G401 (cell line): ENCODE measurements at places on chromosomes 3 and 15. TPM values are rescaled to one million over a fixed set of nuclear protein-coding genes. Genes with fewer than 3 reads are reported as not detected.
A peak's percentile ranks its signal among the peaks of the same experiment; 100 is the strongest.

Gene SEC11A
- total RNA-seq: 350 and 354 TPM in 2 replicates

DNA sequence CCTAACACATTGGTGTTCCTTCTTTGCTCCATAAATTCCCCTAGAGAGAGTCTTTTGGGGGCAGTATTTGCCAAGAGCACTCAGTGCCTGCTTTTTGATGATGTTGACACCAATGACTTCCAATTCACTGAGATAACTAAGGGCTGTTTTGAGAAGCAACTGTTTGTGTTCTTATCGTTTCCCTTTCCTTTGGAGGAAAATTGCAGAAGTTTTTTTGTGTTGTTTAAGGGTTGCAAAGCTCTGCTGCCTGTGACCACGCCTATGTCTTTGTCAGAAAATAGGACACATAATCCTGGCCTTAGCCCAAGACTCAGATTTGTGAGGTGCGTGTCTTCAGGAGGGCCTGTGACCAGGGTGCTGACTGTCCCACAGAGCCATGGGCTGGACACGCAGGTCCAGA lies 99.6 kb downstream of the FAM43A start:
- DNase-seq: no peak

DNA sequence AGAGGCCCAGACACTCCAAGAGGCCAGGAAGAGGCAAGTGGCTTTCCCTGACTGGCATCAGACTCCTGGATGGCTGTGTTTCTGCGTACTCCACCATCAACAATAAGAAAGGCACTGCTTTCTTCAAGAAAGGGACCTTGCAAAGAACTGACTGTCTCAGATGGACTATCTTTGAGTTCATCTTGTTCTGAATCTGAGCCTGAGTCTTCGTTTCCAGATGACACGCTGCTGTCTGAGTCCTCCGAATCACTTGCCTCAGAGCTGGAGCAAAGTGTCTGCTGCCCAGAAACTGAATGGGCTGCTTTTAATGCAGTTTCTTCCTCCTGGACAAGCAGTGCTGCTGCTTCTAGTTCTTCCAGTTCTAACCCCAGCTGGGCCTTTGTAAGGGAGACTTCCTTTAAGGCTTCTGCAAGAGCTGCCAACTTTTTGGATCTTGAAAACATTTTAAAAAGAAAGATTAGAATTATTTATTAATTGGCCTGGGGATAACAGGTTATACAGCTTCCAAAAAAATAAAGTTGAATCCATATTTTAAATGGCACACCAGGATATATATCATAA lies 97.8 kb downstream of the SHQ1 start:
- no peak for DNase-seq

Gene PLSCR2
- total RNA-seq: not detected in 2 replicates

Gene EPB42
- not detected in 2 replicates for total RNA-seq

GRCh38 chr15:67137319-67137718 lies 71.9 kb downstream of the SMAD3 start:
- no peak for DNase-seq

GRCh38 chr15:29034593-29035335 lies 149.0 kb downstream of the APBA2 start:
- no peak for DNase-seq

Gene C3orf33
- total RNA-seq: 1.6 and 1.8 TPM in 2 replicates

DNA sequence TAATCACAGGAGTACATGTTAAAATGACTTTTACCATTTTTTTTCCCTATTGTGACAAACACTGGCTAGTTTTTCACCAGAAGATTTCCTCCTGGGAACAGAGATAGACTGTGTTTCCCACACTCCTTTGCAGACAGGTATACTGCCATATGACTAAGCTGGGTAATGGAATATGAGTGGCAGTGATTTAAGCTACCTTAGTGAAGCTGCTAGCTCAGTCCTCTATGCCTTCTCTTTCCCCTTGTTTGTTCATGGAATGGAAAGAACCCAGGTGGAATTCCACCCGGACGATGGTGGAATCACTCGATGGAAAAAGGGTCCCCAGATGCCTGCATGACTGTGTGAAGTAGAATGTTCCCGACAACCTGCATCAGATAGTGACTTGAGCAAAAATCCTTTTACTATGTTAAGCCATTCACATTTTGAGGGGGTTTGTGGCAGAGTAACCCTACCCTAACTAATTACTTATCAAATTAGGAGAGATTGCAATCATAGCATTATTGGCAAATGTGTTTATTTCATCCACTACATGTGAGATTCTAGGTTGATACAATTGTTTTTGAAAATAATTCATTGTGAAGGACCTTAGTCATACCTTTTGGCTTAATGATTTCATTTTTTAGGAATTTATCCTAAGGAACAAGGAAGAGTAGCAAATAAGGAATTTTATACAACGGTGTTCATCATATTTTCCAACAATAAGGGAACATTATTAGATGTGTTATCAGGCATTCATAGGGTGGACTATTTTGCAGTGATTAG lies 16.5 kb downstream of the THSD4 start:
- DNase-seq: no peak

DNA sequence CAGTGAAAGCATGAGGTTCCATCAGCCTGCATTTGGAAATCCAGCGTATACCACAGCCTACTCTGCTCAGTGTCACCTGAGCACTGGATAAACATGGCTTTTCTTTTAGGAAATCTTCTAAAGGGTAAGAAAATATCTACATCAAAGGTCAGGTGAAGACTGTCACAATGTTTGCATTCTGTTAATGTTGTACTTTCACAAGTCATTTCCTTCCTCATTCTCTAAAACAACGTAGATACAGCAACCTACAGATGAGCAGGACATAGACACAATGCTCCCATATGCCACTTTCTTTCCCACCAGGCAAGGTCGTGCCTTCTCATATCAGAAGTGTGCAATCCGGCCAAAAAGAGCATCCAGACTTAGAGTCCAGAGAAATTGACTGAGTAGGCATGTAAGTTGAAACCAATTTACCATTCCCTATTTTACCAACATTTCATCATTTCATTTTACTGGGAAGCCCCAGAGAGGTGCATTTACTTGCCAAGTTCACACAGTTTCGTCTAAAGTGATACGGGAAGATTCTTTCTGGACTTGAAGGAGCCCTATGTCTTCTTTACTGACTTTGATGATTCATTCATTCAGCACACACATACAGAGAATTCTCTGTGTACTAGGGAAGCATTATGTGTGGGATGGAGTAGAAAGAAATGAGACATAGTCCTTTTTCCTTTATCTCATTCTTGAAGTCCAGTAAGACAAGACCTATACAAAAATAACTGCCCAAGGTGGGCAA lies 30.6 kb upstream of the LPP start:
- no peak for DNase-seq

Gene MYLK
- not detected in 2 replicates for total RNA-seq

- no peak for DNase-seq
These were observed 13.2 kb upstream of the STAB1 start for GRCh38 chr3:52481819-52482521.

DNA sequence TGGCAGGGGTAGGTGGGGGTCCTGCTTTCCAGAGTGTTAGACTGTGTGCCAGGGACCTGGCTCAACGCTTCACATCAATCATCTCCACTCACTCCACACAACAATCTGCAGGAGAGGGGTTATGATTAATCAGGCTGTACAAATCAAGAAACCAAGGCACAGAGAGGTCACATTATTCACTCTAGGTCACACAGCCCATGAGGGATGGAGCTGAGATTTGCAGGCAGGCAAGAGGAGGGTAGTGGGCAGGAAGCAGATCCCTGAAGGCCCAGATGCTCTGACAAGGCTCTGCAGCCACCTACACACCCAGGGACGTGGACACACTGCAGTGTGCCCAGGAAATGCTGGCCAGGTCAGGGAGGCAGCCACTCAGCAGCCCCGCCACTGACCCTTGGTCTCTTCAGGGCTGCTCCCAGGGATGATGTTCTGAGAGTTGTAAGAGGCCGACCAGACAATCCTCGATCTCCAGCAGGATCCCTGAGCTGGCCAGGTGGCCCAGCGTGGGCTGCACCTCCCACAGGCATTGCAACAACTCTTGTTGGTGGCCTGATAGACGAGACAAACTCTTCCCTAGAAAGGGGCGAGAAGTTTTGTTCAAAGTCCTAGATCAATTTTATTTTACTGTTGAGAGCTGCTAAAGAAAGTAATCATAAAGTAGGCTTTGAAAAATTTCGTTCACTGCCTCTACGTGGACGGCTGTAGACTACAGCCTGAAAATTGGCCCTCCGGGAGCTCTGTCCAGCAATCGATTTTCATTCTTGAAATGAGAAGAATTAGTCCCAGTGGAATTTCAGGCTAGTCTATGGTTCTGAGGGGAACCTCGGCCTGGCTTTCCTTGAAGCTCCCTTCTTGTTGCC lies 4.2 kb upstream of the SLC6A6 start:
- no peak for DNase-seq

DNA sequence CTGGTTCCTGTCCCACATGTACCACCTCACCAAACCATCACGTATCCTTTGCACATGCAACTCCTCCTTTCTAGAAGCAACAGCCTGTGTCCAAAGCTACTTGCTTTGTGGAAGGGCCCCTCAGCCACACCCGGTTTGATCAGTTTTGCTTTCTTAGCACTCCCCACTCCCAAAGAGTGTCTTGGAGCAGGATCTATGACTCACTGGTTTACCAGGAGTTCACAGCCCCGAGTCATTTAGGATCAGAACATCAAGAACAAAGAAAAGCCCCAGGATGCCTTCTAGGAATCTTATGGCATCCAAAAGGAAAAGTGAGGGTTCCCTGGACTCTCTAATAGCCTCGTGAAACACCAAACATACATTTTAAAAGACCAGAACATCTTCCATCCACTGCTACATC lies 50.7 kb upstream of the IGF1R start:
- no peak for DNase-seq

DNA sequence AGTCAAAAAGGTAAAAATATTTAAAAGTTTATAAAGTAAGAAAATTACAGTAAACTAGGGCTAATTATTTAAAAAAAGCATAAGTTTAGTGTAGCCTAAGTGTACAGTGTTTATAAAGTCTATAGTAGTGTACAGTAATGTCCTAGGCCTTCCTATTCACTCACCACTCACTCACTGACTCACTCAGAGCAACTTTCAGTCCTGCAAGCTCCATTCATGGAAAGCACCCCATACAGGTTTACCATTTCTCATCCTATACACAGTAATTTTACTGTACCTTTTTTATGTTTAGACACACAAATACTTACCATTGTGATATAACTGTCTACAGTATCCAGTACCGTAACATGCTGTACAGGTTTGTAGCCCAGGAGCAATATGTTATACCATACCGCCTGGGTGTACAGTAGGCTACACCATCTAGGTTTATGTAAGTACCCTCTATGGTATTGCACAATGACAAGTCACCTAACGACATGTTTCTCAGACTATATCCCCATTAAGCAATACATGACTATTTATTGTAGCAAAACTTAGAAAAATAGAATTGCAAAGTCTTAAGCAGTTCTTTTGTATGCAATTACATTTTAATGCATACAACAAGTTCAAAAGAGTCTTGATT lies 19.5 kb downstream of the AVEN start:
- DNase-seq: no peak

Gene GOLGA6A
- not detected in 2 replicates for total RNA-seq

DNA sequence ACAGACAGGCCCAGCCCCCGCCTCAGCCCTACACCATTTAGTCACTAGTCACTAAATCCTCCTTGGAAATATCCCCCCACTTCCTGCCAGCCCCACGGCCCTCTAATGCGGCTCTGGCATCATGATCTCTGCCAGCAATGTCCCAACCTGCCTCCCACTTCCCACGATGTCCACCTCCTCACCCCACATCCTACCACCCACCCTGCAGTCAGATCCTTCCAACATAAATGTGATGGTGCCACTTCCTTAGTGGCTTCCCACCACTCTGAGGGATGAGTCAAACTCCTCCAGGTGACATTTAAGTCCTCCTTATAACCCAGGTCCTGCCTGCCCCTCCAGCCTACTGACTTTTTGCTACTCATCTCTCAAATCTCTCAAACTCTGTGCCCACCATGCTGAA lies 167.5 kb downstream of the SHQ1 start:
- no peak for DNase-seq

DNA sequence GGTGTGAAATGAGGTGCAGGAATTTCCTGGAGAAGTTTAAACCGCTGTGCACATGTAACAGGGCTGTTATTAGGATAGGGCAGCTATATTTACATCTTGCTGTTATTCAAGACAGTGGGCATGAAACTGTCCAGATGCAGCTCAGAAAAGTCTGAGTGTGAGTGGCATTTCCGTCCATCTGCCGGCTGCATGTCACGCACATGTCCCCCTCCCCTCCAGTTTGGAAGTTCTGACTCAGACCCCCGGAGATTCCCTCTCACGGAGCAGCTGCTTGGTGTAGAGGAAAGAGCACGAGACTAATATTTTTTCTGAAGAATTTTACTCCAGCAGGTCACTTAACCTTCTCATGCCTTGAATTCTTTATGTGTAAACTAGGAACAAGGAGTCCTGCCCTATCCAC lies 69.8 kb downstream of the FEM1B start:
- no peak for DNase-seq

DNA sequence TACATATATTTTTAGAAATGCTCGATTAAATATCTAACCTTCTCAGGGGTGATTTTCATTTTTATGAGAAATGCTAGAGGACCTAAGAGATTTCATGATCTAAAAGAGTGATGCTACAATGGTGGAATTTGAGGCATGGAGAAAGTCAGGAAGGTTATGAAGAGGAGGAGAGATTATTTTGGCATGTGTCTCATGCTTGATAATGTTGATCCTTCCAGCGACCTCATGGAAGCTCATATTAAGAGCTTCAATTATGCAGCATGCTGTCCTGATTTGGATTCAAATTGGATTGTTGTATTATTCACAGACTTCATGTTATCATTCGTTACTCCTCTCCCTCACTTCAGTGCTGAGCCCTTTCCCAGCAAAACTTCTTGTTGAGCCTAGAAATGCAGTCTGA lies 112.5 kb downstream of the RAP2B start:
- no peak for DNase-seq

DNA sequence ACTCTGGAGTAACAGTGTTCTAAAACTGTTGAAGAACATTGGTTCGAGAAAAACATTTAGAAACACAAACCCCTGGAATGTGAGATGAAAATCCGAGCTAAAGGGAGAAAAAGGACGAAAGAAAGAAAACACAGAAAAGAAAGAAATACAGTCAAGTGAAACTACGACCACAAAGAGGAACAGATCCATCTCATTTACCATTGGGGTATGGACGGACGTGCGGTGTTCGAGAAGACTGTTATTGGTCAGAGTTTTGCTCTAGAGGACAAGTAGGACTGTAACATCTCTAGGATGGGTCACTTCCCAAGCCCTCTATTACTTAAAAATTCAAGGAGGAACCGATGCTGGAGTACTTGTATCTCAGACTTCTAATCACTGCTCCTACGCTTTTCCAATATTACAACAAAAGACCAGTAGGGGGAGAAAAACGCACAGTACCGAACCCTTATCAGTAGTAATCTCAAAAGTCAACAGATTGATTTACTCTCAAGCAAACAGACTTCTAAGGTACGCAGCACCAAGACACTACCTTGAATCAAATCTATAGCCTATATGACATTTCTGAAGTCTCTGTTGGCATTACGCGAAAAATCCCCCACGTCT lies 1.1 kb upstream of the PIK3CA start:
- peak; percentile 90 for DNase-seq

- no peak for DNase-seq
These were observed 46.7 kb downstream of the MCF2L2 start for GRCh38 chr3:183381673-183382072.

GRCh38 chr15:56871867-56872266 lies 46.6 kb upstream of the TCF12 start:
- peak; percentile 43 for DNase-seq

Gene GOLGA8J
- not detected in 2 replicates for total RNA-seq

- DNase-seq: no peak
These were observed 231.8 kb downstream of the RBMS3 start for GRCh38 chr3:29512641-29513040.

- no peak for DNase-seq
These were observed 36.9 kb downstream of the LIMD1 start for GRCh38 chr3:45631486-45631885.
